ENCODE measurements at places on chromosomes 2 and 18.

DNA sequence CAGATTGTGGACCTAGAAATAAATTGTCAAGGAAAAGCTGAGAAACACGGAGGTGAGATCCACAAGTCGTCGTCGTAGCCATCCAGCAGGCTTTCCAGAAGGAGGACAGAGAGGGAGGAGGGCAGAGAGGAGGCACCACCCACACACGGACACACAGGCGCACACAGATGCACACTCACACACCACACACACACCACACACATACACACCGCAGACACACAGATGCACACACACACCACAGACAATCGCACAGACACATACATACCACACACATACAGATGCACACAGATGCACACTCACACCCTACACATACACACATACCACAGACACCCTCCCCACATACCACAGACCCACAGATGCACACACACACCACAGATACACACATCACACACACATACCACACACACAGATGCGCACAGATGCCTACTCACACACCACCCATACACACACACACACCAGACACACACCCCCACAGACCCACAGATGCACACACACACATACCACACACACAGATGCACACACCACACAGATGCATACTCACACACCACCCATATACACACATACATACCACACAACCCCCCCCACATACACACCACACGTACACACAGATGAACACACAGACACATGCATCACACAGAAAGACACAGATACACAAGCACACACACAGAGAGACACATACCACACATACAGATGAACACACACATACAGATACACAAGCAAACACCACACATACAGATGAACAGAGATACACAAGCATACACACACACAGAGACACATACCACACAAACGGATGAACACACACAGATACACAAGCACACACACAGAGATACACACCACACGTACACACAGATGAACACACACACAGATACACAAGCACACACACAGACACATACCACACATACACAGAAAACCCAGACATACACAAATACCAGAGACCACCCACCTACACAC lies 12.7 kb upstream of the BOK start:
- DNase-seq: no peak

GRCh38 chr2:10019174-10019573 lies 24.2 kb upstream of the KLF11 start:
- no peak for DNase-seq

GRCh38 chr2:46179037-46179621 lies 118.1 kb upstream of the EPAS1 start:
- DNase-seq: peak; percentile 59

- DNase-seq: no peak
Measured at GRCh38 chr2:151357359-151357758, at the start of gene TNFAIP6. Gene TNFAIP6, plus strand, starts transcription at chr2:151357592. Its CDS starts 75 bp downstream, at chr2:151357667.

DNA sequence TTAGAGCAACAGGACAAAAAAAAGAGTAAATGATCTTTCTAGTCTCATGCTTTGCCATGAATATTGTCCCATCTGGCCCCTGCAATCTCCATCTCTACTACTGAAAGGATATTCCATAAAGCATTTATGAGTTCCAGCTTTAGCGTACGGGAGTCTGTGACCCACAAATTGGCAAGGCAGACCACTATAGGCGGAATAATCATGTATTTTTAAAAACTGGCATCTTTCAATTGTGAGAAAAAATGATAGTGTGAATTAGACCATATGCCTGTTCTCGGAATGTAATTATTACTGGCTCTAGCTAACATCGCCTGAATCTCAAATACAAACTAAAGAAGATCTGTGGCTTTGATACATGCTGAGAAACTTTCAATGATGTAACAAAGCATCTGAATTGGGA lies 738.1 kb upstream of the NXPH2 start:
- no peak for DNase-seq

DNA sequence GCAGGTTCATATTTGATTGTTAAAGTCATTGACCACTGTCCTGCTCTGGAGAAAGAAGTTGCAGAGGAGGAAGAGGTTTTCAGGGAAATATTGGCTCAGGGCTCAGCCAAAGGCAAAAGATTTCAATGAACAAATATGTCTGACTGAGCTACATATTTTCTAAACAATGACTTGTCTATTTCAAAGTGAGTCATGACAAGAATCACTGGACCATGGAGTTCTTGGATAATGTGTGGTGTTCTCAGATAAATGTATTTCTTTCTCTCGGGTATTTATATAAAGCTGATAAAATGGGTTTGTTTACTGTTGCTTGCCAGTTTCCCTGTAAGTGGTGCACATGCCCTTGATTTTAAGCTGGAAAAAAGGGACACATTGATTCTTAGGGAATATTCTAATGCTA lies 34.3 kb upstream of the RMP24 start:
- no peak for DNase-seq

GRCh38 chr18:70464343-70465114 lies 175.7 kb downstream of the SOCS6 start:
- DNase-seq: peak; percentile 26

Measured in activated CD4-positive, alpha-beta T cell treated with anti-CD3 and anti-CD28 coated beads, Interleukin-2, amount 50 U/mL, for 16 hours (primary cell).